ENCODE measurements at places on chromosomes 3 and 15.

GRCh38 chr3:5694266-5694665, 506.8 kb downstream of the EDEM1 start:
- no peak for DNase-seq

DNA sequence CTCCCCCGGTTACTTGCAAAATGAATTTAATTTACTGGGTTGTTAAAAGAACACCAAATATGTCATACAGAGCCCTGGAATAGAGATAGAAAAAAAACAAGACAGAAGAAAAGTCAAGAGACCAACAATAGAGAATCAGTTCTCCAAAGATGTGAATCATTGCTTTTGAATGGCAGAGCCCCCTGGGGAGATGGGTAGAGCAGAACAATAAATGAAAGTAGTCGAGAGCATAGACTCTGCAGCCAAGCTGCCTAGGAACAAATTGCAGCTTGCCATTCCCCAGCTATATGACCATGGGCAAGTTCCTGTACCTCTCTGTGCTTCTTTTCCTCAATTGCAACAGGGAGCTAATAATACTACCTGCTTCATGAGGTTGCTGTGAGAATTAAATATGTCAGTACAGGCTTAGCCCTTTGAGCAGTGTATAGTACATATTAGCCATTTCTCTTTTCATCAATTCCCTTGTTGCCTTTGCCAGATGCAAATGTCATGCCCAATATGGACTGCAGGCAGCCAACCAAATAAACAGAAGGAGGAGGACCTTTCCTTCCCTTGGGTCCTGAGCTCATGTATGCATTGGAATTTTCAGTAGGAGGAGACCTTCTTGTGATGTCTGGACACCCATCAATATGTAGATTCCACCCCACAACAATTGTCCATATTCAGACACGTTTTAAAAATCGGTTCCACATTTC, 25.0 kb upstream of the BFSP2 start:
- no peak for DNase-seq

DNA sequence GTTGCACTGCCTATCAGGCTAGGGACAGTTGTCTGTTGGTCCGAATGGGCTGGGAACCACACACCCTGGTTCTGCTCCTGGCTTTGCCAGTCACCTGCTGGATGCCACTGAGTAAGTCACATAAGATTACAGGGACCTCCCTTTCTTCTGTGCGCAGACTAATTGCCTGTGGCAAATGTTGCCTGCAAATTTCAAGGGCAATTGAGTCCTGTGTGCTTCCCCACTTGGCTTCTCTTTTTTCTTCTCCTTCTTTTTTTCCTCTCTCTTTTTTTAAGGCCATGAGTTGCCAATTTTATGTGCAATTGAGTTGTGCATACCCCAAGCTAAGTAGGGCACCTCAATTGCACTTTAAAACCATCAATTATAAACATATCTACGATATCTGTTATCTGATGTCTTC, 963.4 kb downstream of the MCTP2 start:
- no peak for DNase-seq

DNA sequence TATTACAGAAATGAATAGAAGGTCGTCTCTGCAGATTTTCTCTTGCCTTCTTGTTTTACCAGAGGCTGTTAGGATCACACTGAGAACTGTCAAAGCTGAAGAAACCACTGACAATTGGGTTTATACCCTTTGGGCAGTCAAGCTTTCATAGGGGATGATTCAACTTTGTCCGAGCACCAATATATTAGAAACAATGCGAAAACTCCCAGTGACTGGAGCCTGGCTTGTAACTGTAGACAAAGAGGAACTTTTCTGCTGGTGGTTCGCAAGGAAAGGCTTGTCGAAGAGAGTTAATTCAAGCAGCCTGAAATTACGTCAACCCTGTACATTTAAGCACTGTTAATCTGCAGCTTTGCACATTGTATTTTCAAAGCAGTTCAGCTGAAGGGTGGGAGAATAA, 193.2 kb upstream of the ZNF385D start:
- no peak for DNase-seq

DNA sequence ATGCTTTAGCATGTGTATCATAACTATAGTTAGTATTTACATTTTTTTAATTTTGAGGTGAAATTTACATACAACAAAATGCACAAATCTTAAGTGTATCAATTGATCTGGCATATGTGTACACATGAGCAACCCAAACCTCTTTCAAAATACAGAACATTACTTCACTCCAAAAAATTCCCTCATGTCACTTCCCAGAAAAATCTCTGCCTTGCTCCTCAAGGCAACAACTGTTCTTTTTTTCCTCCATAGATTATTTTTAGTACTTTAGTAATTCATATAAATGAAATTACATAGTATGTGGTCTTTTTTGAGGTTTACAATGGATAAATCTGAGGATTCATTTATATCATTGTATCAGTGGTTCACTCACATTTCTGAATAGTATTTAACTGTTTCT, 84.9 kb downstream of the TRIM42 start:
- no peak for DNase-seq

DNA sequence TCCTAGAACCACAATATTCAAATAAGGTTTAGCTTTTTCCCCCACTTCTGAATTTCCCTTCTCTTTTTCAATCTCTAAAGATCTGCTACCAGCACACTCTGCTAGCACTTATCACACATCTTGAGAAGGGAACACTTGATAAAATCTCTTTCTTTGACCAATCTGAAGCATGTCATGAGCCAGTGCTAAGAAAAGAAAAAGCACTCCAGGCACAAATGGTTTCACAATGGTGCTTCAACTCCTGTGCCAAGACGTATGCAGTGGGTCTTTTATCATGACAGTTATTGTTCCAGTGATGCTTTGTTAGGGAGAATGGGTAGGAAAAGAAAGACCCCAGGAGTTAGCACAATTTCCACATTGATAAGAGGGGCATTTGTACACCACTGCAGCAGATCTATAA, 248.4 kb downstream of the ZNF385D start:
- no peak for DNase-seq

DNA sequence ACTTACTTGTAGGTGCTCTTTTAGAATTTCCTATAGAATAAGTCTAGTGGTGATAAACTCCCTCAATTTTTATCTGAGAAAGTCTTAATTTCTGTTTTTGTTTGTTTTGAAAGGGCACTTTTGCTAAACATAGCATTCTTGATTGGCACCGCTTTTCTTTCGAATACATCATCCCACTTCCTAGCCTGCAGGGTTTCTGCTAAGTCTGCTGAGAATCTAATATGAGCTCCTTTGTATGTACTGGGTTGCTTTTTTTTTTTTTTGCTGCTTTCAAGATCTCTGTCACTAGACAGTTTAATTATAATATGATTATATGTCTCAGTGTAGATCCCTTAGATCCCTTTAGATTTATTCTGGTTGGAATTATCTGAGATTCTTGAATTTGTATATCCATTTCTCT, 21.5 kb downstream of the PFN2 start:
- no peak for DNase-seq

GRCh38 chr3:4986782-4987537, 7.7 kb downstream of the BHLHE40 start:
- peak; percentile 82 for DNase-seq

GRCh38 chr3:10528046-10528445, 22.7 kb upstream of the ATP2B2 start:
- DNase-seq, result no peak

DNA sequence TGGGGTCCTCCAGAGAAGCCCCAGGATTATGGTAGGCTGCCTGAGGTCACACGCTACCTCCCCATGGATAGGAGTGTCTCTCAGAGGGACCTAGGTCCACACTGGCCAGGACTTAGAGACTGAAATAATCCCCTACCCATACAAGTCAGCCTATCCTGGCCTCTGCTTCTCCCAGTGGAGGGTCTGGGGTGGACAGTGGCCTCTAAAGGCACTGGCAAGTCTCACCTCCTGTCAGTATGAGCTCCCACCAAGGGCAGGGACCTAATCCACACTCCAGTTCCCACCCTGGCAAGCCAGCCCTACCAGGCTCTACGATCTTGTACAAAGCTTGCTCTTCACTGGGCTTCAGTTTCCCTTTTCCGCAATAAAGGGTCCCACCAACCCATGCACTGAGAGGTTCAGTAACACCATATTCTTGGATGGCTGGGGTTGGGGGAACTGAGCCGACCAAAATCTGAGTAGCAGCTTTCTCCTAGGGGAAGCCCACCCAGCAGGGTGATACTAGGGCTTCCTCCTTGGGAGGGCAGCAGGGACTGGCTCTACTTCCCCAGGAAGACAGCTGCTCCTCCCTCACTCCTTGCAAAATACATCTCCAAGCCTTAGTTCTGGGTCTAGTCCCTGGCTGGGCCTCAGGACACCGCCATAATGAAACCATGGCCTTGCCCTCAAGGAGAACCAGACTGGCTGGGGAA, 2.4 kb downstream of the CISH start:
- no peak for DNase-seq

- DNase-seq, result no peak
Measured at GRCh38 chr15:57457726-57458125, 81.4 kb downstream of the CGNL1 start.

GRCh38 chr15:64845183-64845611, 3.5 kb downstream of the PLEKHO2 start:
- no peak for DNase-seq

GRCh38 chr3:140719841-140720614, 42.2 kb downstream of the TRIM42 start:
- DNase-seq, result no peak

DNA sequence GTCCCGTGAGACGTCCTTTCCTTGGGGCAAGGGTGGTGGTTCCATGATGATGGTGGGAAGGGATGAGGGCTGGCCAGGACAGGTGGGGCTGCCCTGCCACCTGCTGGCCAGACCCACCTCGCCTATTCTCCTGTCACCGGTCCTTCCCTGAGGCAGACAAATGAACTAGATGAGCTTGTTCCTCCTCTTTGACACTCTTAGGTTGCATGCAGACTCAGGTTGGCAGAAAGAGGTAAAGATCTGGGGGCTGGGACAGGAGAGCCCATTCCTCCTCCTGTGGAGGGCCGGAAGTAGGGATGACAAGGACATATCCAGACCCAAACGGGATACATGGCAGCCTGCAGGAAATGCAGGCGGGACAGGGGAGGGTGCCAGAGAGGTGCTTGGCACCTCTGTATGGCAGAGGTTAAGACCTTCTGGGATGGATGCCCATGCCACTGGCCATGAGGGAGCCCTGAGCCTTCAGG, 38.6 kb downstream of the ACSBG1 start:
- DNase-seq, result peak; percentile 58

- DNase-seq, result peak; percentile 13
Measured at GRCh38 chr15:99452728-99453636, 112.8 kb upstream of the MEF2A start.

DNA sequence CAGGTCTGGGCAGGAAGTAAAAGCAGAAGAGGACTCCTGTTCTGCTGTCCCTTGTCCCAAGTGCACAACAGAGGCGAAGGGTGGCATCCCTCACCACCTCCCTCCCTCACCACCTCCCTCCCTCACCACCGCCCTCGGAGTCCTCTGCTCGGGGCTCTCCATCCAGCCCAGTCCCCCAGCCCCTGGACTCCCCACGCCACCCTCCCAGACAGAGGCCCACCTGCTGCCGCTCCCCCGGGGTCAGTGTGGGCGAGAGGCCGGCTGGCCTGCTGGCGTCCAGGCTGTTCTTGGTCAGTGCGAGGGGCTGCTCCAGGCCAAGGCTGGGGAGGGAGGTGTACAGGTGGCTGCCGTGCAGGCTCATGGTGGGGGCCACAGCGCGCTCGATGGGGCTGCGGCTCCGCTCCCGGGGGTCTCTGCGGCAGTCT, 79.1 kb downstream of the VGLL4 start:
- DNase-seq, result no peak

- no peak for DNase-seq
Measured at GRCh38 chr3:41290736-41291135, 91.4 kb downstream of the CTNNB1 start.

- DNase-seq, result no peak
Measured at GRCh38 chr3:100875239-100875638, 118.0 kb downstream of the ABI3BP start.

GRCh38 chr15:75065851-75066509, 42.6 kb downstream of the PPCDC start:
- no peak for DNase-seq

- no peak for DNase-seq
Measured at GRCh38 chr3:127710155-127710941, 37.6 kb downstream of the ABTB1 start.

DNA sequence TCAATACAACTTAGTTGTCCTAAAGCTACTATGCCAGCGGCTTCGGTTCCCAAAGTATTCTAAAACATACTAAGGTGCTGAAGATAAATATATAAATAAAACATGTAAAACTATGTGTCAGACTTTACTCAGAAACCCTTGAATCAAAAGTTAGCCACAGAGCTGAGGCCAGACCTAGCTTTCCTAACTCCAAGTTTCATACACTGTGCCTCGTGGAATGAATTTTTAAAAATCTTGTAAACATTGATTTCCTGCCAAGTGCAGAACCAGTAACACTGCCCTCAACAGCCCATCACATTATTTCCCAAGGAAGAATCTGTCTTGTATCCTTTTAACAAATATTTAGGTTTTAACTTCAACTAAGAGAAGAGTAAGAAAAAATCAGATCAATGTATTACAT, 36.4 kb downstream of the TAMM41 start:
- no peak for DNase-seq

GRCh38 chr3:129897026-129897425, 3.5 kb upstream of the TMCC1 start:
- no peak for DNase-seq

GRCh38 chr3:188578576-188579363, 424.8 kb downstream of the LPP start:
- no peak for DNase-seq

DNA sequence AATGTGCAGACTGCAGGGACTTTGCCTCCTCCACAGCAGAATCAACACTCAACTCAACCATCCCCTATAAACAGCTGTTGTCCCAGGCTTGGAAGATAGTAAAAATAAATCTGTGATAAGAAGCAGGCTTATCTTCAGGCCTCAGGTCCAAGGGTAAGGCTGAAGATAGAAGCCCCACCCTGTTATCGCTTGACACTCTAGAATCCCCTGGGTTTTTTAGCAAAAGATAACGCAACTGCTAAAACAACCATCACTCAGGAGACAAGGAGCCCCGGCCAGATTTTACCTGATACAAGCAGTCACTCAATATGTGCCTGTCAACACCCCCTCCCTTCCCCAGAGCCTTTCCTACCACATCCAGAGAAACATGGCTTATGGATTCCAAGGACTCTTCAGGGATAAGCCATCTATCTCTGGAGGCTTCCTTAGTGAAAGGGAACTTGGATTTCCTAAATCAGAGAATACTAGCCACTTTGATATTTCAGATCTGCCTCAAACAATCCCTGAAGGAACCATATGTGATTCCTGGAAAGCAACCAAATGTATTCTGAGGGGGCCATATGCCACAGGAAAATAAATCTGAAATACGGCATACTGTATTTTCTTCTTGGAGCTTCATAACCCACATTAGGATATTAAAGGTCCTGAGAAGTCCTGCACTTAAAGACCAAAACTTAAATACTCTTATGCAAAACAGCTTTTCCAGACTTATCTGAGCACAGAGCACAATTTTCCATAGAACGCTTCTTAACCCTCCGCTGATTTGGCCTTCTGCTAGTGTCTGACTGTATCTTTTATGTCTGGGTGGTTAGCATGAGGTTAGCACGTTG, 60.4 kb downstream of the LYZL4 start:
- no peak for DNase-seq

DNA sequence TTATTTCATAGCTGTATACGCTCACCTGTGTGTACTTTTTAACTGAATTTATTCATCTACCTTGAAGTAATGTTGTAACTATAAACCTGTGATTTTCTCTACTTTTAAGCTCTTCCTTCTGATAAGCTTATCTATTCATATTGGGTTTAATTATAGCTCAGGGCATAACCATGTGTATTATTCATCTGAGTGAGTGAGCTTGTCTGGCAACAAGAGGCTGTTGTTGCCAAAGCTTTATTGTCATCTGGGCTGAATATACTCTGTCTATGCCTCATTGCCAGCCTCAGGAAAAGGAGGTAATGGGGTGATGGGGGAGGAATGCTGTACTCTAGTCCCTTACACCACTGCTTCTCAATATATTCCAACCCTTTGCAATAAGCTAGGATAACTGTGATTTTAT, 292.4 kb downstream of the UBE2E2 start:
- DNase-seq, result no peak
